ENCODE measurements at places on chromosomes 5 and 9. TPM values are rescaled to one million over a fixed set of nuclear protein-coding genes. Genes with fewer than 3 reads are reported as not detected.

GRCh38 chr5:72379936-72380335 is 59.8 kb downstream of the PTCD2 start:
- no peak for DNase-seq

DNA sequence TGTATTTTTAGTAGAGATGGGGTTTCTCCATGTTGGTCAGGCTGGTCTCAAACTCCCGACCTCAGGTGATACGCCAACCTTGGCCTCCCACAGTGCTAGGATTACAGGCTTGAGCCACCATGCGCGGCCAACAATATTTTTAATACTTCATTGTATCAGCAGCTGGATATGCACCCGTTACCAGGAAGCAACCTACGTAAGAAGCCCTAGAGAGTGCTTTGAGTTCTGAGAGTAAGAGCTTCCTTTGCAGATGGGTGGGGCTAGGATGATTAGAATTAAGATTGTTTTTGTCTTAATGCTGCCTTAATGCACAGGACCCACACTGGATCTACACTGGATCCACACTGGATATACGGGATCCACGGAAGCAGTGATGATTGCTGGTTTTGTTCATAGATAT is 123.9 kb upstream of the ABCA1 start:
- DNase-seq = no peak

The PCDHB3 gene
- 0.23 TPM for total RNA-seq

DNA sequence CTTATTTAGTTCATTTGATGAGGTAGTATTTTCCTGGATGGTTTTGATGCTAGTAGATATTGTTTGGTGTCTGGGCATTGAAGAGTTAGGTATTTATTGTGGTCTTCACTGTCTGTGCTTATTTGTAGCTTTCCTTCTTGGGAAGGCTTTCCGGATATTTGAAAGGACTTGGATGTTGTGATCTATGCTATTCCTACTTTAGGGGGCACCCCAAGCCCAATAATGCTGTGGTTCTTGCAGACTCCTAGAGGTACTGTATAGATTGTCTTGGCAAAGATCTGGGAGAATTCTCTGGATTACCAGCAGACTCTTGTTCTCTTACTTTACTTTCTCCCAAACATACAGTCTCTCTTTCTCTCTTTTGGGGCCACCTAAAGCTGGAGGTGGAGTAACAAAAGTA is 315.7 kb downstream of the MAT2B start:
- no peak for DNase-seq

The SLC34A1 gene
- not detected for total RNA-seq

DNA sequence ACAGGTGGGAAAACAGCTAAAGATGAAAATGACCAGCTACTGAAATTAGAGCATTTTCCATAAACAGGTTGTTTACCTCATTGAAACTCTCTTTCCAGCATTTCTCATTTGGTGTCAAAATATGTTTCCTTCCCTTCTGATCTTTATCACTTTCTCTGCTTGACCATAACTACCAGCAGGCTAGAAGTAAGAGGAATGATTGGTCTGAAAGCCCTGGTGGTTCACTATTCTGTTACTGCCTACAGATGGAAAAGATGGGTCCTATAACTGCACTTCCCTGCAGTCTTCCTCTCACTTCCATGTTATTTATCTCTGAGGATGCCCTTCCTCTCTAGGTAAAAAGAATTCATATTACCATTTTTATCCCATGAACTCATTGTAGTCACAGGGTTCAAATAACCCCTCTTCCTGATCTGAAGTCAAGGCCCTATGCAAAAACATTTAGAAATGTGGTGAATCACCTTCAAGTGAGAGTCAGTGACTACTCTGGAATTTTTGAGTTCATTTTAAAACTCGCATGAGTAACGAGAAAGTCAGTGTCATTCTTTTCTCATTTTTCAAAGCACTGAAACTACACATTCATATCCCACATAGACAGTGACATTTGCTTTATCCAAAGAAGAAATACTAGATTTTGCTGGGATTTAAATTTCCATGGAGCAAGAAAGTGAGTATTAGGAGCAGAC is 51.7 kb downstream of the ZNF474 start:
- DNase-seq = no peak

GRCh38 chr5:133827011-133827410 is 141.4 kb downstream of the C5orf15 start:
- no peak for DNase-seq

The ARL14EPL gene
- not detected for total RNA-seq

The NAIP gene
- total RNA-seq = 4.6 TPM
